NCI-H1105 treated with DMSO at 0.1 percent for 48 hours (cell line): ENCODE measurements at places on chromosomes 2 and 18.

DNA sequence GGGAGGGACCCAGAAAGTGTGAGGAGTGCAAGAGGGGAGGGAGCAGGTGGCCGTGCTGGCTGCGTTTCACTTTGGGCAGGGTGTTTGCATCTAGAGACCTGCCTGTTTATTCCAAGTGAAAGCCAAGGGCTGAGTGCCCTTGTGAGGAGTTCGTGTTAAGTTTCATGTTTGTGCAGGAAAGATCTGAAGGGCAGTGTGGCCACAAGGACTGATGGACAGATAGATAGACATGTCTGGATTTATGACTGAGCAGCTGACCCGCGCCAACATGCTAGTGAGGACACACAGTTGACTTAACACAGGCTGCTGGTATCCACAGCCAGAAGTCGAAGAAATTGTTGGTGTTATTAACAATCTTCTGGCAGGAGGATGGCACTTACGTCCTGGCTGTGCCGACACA lies 387.6 kb upstream of the TNP1 start:
- DNase-seq: no peak

DNA sequence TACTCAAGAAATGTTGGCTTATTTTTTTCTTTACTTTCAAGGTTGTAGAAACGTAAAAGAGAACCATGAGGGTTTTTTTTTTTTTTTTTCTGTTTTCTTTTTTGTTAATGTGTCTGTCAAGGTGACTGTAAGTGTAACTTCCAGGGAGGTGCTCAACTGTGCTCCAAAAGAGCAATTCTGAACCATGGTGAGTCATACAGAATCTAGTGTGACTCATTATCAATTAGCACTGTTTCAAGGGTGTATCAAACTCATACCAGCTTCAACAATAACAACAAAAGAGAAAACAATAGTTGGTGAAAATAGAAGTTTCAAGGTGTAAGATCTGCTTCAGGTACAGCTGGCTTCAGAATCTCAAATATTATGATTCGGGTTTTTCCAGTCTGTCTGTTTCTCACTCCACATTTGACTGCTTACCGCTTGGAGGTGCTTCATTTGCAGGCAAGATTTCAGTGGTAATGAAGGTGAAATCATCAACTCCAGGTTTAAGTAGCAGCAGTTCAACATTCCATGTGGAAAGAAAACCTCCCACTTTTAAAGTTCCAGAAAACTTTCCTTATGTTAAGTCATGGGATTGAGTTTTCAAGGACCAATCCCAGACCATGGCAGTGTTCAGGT lies 850.6 kb downstream of the CNTNAP5 start:
- DNase-seq: no peak

DNA sequence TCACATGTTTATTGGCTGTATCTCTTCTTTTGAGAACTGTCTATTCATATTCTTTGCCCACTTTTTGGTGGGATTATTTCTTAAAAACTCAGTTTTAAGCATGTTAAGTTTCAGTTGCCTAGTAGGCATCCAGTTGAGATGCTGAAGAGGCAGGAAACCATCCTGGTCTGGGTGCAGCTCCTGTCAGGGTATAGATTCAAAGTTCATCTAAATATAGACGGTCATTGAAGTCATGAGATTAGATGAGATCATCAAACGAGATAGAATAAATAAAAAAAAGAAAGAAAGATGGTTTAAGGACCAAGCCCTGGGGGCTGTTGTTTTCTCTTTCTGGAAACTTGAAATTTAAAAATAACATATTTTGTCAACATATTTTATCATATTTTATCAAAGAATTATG lies 9.2 kb upstream of the DNAH7 start:
- DNase-seq: no peak

DNA sequence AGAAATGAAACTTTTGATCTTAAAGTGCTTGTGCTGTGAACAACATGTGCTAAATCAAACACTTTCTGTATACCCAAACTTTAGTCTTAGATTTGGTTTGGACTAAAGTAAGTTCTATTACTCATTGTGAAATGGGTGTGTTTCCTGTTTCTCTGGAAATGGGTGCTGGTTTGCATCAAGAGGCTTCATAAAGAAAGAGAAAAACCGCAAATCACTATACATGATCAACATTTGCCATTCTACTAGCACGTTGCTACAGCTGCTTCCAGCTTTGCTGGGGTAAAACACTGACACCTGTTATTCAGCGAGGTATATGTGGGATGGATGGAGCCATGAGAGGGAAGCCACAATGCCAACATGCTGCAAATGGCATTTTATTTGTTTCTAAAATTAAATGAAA lies 547.0 kb upstream of the ACVR2A start:
- no peak for DNase-seq

DNA sequence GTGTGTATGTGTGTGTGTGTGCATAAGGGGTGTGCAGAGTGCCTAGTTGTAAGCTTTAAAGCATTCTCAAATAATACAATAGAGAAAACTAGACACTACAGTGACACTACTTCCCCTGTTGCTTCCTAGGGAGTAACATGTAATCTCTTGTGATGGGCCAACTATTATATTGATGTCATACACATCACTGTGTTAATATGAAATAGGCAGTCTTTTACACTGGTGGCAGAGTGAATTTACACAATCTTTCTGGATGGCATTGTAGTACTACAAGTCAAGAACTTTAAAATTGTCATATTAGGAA lies 488.0 kb upstream of the ZEB2 start:
- no peak for DNase-seq

DNA sequence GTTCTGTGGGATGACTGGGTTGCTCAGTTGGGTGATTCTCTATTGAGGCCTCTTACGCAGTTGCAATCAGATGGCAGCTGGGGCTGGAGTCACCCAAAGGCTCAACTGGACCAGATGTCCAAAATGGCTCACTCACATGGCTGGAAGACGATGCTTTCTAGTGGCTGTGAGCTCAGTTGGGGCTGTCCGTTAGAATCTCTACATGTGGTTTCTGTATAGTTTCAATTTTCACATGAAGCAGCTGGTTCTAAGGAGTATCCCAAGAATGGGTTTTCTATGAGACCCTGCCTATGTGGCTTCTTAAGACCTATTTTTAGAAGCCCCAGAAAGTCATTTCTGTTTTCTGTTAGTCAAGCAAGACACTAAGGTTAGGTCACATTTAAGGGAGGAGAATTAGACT lies 4.4 kb downstream of the XRCC5 start:
- no peak for DNase-seq

DNA sequence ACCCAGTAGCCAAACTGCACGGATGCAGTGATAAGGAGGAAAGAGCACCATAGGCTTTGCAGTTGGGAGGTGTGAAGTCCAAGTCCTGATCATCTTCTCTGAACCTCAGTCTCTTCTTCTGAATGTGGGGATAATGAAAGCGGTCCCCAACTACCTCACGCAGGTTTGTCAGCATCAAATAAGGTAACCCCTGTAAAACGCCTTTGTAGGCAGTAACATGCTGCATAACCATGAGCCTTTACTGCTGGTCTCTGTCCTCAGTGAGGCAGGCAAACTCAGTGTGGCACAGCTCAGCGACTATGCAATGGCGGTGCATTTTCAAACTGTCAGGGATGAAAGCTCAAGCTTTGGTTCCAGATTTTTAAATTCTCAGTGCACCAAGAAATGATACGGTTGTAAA lies 46.1 kb downstream of the DNMT3A start:
- no peak for DNase-seq

- peak; percentile 62 for DNase-seq
Measured at GRCh38 chr2:181810823-181811695, 80.5 kb upstream of the ITPRID2 start.

GRCh38 chr2:219661197-219661954 lies 33.9 kb downstream of the SLC4A3 start:
- DNase-seq: no peak

DNA sequence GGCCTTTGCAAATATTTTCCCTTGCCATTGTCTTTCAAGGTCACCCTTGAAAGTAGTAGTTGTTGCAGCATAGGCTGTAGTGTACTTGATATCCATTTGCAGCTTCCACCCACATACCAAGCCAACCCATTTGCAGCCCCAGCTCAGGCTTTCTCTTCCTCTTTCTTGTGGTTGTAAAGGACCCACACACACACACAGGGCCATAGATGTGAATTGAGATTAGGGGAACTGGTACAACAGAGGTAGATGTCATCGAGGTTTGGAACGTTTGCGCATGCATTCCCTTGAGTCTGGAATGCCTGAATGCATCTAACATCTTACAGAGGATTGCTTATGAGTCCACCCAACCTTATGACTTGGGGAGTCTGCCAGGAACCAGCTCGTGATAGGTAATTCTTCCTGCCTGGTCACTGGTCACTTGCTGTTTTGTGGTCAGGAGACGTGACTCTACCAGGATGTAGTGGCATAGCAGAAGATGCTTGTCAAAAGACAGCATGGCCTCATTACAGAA lies 91.9 kb downstream of the MRPS9 start:
- DNase-seq: no peak

- DNase-seq: no peak
Measured at GRCh38 chr2:55051026-55051866, 995 bp upstream of the RTN4 start.

GRCh38 chr2:126849991-126850535 lies 48.6 kb upstream of the TEX51 start:
- DNase-seq: no peak

DNA sequence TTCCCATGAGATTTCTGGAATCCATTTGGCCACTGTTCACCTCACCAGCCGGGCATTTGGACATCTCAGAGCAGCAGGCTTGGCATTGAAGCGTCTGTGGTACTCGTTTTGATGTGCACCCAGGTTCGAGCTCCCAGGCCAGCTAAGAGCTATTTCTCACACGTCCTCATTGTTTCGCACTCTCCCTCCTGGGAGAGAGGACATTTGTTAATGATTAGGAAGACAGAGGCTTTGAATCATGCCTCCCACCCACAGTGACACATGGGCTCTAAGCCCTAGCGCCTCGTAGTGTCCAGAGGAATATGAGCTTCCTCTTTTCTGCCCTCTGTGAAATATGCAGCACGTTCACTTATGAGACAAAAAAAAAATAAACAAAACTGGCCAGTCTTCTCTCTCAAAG lies 361.8 kb downstream of the RND3 start:
- no peak for DNase-seq

GRCh38 chr18:59921384-59921891 lies 21.6 kb downstream of the PMAIP1 start:
- DNase-seq: no peak

- no peak for DNase-seq
Measured at GRCh38 chr2:19651466-19651865, 250.3 kb downstream of the TTC32 start.

DNA sequence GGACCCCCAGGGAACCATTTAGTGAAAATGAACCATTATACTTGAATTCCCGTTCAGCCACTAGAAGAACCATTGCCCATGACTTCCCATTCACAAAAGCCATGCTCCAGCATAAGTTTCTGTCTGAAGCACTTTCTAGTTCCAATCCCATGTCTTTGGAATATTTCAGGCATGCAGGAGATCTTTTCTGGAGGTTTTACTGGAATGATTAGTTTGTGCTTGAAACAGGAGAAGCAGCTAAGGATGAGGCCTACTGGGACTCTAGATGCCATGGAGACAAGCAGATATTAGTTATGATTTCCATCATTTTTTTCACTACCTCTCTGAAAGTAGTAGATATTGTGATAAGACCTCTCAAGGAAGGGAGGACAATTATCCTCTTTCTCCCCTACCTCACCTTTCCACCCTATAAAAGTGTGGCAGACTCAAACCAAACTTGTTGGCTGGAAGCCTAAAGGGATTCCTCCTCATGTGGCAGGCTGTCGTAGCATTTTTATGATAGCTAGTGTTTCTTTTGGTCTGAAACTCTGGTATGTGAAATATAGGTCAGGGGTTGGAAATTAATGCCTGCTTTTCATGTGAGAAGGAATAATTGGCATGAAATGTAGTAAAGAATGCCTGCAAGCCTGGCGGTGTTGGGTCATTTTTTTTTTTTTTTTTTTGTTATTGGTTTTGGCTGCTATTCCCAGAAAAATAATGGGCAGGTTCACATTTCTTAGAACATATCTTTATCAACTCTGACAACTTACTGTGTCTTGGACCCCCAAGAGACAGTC lies 29.3 kb upstream of the MMADHC start:
- no peak for DNase-seq

DNA sequence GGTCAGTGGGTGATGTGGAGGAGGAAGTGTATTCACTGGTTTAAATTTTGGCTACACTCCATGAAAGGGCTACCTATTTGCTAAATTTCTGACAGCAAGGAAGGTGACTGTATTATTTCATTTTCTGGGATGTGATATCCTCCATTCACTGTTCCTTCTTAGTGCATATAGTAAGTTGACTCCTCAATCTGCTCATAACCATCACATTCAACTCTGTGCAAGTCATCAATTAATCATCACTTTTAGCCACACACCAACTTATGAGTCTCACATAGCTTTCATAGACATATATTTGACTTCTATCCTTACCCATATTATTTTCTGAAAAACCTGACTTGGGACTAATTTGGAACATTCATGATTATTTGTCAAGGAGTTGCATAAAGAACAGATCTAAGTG lies 16.9 kb downstream of the KLHL41 start:
- DNase-seq: no peak

DNA sequence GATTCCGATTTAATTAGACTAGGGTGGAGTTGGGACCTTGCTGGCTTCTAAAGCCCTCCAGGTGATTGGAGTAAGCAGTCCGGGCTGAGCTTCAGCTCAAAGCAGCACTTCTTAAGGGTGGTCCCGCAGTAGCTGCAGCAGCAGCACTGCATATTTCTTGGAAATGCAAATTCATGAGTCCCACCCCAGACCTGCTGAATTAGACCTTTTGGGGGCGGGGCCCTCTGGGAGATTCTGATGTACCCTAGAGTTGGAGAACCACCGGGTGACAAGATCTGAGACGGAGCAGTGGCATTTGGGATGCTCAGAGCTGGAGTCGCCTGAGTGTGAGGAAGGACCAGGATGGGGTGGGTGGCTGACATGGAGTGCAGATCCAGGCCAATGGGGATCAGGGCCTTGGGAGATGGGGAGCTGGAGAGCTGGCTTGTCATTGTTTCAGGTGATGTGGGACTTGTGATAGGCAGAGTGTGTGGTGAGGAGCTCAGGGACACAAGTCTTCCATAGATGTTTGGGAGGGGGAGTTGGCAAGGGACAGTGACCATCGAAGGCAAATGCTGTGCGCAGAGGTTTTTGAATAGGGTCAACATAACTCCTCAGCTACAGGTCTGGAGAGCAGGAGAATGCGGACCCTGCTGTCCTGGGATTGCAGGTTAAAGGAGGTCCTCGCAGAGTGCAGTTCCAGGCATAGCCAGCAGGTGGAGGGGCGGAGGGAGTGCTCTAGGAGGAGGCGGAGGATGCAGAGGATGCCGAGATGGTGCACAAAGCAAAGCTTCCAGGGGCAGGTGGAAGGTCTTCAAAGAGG lies 130.9 kb upstream of the RAB12 start:
- no peak for DNase-seq
